ENCODE measurements at places on chromosomes 16 and 17. TPM values are rescaled to one million over a fixed set of nuclear protein-coding genes. Genes with fewer than 3 reads are reported as not detected.

GRCh38 chr16:12586701-12587100 lies 217.0 kb downstream of the CPPED1 start:
- DNase-seq, result no peak

The TMEM204 gene
- total RNA-seq, result 158 TPM

The CCL23 gene
- total RNA-seq, result 0.38 TPM

DNA sequence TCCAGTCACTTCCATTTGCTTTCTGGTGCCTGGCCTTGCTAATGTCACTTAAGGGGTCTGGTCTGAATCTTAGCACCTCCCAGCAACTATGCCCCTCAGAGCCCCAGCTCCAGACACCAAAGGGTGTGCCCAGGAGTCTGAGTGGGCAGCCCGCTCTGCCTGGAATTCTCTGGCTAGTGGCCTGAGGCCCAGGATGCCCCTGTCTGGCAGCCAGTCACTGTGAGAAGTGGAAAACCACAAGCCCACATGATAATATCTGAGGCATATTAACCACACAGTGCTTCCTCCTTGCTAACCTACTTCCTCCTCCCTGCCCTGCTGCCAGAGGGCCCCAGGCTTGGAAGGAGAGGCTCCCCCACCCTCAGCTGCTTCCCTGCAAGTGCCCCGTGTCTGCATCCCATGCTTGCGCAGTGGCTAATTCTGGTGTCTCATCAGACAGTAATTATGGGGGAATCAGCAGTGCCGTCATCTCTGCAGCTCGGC lies 14.0 kb downstream of the SRCIN1 start:
- no peak for DNase-seq

The CDH16 gene
- total RNA-seq, result not detected

DNA sequence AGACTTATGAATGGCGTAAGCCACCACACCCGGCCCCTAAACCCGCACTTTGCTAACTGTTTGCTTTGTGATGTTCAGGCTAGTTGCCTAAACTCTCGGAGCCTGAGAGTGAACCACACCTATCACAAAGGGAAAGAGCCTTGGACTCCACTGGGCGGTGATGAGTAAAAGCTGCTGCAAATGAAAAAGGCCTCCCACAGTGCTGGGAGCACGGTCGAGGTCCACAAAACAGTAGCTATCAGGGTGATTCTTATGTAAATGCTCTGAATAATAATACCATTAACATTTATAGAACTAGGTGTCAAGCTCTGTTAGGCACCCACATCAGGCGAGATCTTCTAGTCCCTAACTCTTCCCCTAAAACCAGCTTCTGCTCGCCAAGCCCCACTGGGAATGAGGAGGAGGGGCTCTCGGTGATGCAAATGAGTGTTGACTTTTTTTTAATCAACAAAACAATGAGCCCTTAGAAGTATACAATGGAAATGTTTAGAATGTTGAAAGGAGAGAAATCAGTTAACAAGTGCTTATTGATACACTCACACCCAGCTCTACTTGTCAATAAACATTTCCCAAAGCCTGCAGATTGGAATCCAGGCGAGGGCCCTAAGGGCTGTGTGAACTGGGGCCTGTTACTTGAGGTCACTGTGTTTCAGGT lies 19.8 kb downstream of the FBRS start:
- no peak for DNase-seq

GRCh38 chr17:42566883-42567573 lies at the start of gene MLX:
MLX (plus strand) TSS chr17:42567100; CDS start chr17:42567125, 25 bp downstream.
- DNase-seq, result peak; percentile 65

The FHOD1 gene
- total RNA-seq, result 18.2 TPM

DNA sequence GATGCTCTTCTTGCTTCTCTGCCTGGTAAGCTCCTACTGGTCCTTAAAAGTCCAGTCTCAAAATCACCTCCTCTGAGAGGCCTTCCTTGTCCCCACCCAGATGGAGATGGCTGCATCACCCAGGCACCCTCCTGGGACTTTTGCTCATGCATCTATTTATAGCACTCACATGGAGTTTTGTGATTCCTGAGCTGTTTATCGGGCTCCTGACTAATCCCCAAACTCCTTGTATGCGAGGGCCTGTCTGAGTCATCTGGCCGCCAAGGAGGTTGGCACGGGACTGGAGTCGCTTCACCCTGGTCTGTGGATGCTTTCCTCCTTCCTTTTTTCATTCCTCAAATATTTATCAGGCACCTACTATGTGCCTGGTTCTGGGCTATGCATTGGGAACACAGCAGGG lies 2.3 kb upstream of the MAP2K3 start:
- no peak for DNase-seq

GRCh38 chr17:72609501-72609900 lies 483.0 kb downstream of the SLC39A11 start:
- no peak for DNase-seq

DNA sequence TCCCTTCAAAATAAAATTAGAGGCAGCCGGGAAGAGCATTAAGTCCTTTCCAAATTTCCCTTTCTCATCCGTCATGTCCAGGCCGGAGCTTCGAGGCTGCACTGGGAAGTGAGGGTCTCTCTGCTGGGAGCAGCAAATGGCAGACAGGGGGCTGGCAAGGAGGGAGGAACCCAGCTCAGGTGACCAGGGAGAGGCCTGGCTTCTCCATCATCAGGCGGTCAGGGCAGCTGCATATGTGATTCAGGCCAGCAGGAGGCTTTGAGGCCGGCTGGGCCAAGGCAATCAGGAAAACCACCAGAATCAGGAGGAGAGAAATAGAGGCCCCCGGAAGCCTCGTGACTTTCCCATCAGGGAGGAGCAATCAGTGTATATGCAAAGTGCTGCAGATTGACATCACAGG lies 85.0 kb upstream of the RPL38 start:
- no peak for DNase-seq

The AURKB gene
- 15.4 TPM for total RNA-seq

DNA sequence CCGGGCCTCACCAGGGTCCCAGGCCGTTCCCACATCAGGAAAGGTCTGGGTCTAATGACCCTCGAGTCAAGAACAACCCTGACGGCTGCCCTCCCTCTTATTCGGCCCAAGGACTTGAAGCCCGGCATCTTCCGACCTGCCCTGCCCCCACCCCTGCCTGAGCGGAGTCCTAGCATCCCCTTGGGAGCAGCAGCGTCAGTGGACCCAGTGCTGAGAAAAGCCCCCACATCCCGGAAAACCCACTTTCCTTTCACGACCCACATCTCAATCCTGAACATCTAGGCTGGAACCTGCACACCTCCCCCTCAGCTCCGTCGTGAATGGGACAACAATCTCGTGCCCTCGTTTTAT lies 769 bp downstream of the TMEM88 start:
- DNase-seq, result no peak

- no peak for DNase-seq
These were observed 87.5 kb upstream of the WSB1 start for GRCh38 chr17:27206447-27206846.

- no peak for DNase-seq
These were observed 10.6 kb upstream of the PKMYT1 start for GRCh38 chr16:2990891-2991290.

The TIMM22 gene
- 14.0 TPM for total RNA-seq

- DNase-seq, result no peak
These were observed 11.1 kb downstream of the USP6 start for GRCh38 chr17:5126719-5127488.

The OMG gene
- total RNA-seq, result 14.5 TPM

The CCL8 gene
- 0.13 TPM for total RNA-seq

DNA sequence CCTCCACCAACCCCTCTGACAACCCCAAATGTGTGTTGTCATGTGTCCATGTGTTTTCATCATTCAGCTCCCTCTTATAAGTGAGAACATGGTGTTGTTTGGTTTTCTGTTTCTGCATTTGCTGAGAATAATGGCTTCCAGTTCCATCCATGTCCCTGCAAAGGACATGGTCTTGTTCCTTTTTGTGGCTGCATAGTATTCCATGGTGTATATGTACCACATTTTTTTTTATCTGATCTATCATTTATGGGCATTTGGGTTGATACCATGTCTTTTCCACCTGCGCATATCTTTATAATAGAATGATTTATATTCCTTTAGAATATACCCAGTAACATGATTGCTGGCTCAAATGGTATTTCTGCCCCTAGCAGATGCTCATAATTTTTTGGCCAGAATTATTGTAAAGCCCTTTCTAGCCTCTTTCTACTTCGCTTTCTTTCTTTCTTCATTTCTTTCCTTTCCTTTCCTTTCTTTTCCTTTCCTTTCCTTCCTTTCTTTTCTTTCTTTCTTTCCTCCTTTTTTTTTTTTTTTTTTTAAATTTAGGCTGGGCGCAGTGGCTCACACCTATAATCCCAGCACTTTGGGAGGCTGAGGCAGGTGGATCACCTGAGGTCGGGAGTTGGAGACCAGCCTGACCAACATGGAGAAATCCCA lies 12.7 kb downstream of the REXO5 start:
- no peak for DNase-seq

- no peak for DNase-seq
These were observed 24.5 kb downstream of the ABCC3 start for GRCh38 chr17:50659179-50659578.

GRCh38 chr17:68955181-68955841 lies at the start of gene ABCA8:
ABCA8 (minus strand) TSS chr17:68955392; CDS start chr17:68942034, 13,358 bp downstream.
- no peak for DNase-seq
